Natural killer cell (primary cell): ENCODE measurements at places on chromosomes 3 and 15. TPM values are rescaled to one million over a fixed set of nuclear protein-coding genes. Genes with fewer than 3 reads are reported as not detected.

The SLC12A6 gene
- total RNA-seq, result 82.9 TPM

- no peak for DNase-seq
Observed at GRCh38 chr3:64238971-64239667, 13.9 kb upstream of the PRICKLE2 start.

DNA sequence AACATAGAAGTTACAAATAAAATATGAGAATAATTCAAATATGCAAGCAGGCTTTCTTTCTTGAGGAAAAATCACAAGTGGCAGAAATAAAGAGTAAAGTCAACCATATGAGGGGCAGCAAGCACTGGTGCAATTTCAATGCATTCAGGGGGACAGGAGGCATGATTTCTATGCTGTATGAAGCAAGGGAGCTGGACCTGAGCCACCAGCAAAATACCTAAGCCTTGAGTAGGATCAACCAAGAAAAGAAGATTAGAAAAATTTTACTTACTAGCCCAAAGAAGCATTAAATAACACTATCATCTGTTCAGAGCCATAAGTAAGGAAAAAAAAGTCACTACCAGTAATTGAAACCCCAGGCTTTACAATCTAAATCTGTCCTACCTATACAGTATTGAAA, 6.3 kb downstream of the ADGRG7 start:
- no peak for DNase-seq

DNA sequence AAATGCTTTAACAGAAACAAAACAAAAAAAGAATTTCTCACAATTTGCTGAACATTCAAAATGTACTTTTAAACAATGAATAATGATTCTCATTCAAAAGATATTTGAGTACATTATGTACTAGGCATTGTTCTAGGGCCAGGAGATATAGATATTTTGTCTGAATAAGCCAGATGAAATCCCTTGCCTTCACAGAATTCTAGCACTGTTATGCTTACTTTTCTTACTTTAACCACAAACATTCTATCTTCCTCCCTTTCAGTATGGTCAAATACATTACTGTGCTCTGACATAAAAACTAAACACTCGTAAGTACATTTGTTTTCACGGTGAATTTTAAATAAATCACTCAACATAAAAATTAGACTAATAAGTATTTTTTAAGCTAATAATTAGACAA, 116.7 kb downstream of the ADAM10 start:
- no peak for DNase-seq

The ARPP21 gene
- total RNA-seq, result not detected

- DNase-seq, result no peak
Observed at GRCh38 chr3:187770224-187770623, 25.0 kb upstream of the BCL6 start.

DNA sequence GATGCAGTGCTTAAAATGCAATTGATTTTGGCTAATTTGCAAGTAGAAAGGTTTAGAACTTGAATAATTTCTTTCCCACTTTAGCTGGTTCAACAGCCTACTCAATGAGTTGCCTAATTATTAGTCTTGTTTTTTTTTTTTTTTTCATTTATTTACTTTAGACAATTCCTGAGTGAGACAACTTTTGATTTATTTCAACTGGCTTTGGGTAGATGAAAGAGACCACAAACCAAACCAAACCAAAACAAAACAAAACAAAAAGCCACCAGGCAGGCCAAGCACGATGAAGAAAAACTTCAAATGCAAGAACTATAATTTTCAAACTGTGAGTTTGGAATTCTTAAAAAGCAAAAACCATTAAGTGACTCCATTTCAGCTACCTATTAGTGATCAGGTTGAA, 469.9 kb downstream of the GBE1 start:
- DNase-seq, result no peak

- DNase-seq, result peak; percentile 77
Observed at GRCh38 chr3:14144423-14145075, 19.7 kb downstream of the TMEM43 start.

- DNase-seq, result no peak
Observed at GRCh38 chr15:90787881-90788280, 70.7 kb downstream of the BLM start.

The GLDN gene
- not detected for total RNA-seq

GRCh38 chr3:88189361-88189810, 39.6 kb downstream of the C3orf38 start:
- DNase-seq, result no peak

GRCh38 chr3:149353581-149354184, 20.2 kb upstream of the TM4SF18 start:
- DNase-seq, result no peak

GRCh38 chr15:27123808-27124207, 152.8 kb downstream of the GABRG3 start:
- DNase-seq, result no peak

GRCh38 chr3:187919048-187919447, 173.8 kb upstream of the BCL6 start:
- peak; percentile 80 for DNase-seq

GRCh38 chr3:130900959-130901358, 7.1 kb downstream of the ATP2C1 start:
- DNase-seq, result no peak

The CFAP44 gene
- total RNA-seq, result 8.5 TPM

DNA sequence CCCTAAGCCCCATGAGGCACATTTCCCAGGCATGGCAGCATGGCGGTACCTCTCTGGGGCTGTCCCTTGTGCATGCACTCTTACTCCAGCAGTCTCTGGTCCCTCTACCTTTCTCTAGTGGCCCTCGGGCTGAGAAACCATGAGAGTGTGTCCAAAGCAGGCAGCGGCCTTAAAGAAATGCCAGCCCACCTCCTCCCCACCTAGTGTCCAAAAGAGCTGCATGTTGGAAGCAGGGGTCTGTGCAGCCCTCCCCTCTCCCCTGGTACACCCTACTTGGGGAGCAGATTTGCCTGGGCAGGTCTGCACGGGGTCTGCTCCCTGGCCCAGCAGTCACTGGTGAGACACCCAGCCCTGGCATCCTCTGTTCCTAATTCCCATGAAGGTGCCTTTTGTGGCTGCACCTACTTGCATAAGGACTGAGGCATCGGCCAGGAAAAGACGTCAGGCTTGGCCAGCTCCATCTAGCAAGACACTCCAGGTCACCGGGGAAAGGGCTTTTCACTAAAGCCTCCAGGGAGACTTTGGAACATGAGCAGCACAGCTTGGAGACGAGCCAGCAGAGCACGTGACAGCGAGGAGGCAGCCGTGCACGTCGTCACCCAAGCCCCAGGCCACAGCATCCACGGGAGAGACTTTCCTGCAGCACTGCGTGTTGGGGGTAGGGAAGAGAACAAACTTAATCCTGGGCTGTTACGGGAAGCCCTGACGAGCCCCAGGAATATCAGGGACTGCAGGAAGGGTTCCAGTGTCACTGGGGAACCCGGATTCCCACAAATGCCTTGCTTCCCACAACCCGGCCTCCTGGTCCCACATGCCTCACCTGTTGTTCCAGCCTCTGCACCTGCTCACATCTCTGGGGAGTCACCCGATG, 38.8 kb downstream of the TM2D3 start:
- no peak for DNase-seq

DNA sequence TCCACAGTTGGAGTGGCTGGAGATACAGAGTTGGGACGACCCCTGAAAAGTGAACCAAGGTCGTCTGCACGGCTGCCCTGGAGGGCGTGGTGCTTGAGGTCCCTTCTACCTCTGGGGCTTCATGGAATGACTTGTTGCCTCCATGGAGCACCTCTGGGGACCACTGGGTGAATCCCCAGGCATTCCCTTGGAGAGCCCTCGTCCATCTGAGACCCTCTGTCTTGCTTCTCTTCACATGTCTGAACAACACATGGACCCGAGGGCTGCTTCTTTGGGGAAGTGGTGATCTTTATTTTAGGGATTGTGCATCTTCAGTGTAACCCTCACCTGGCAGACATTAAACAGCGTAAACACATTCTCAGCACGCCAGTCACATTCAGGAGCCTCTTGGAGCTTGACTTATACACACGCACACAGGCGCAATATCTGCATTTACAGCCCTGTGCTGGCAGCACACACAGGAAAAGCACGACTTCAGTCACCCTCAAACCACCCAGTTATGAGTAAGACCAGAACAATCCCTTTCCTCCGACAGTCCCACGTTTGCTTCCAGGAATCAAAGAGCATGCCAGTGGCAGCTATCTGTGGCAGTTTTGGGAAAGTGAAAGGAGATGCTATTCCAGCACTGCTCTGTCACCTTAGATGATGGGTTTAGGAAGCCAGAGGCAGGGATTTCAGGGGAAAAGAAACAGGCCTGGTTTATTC, 12.6 kb downstream of the FAM107A start:
- no peak for DNase-seq

DNA sequence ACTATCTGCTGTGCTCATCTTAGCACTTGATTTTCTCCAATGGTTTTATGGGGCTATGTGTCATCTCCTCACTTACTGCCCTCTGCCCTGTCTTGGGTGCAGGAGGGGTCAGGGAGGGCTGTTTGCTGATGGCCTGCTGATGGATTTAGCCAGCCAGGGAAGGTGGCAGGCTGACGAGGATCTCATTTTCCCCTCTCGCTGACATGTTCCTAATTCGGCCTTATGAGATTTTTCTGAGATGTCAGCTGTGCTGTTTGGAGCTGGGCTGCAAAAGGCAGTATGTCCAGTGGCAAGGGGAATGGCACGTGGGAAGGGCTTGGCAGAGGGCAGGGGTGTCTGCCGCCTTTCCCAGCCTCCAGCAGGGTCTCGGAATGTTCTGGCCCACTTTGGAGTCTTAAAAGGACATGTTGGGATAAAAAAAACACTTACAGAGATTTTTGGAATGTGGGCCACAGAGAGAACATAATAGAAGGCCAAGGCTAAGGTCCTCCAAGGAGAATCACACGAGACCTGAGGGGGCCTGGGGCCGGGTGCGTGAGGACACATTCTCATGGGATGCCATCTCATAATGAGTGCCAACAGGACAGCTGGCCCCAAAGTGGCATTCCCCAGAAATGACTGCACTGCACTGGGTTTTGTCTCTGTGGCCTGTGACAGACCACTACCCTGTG, 303.8 kb downstream of the TLE3 start:
- DNase-seq, result no peak

GRCh38 chr3:38421679-38422336, 31.9 kb upstream of the ACVR2B start:
- DNase-seq, result no peak

The UBXN7 gene
- 97.2 TPM for total RNA-seq

- no peak for DNase-seq
Observed at GRCh38 chr3:162641317-162641716, 1144.7 kb downstream of the OTOL1 start.

DNA sequence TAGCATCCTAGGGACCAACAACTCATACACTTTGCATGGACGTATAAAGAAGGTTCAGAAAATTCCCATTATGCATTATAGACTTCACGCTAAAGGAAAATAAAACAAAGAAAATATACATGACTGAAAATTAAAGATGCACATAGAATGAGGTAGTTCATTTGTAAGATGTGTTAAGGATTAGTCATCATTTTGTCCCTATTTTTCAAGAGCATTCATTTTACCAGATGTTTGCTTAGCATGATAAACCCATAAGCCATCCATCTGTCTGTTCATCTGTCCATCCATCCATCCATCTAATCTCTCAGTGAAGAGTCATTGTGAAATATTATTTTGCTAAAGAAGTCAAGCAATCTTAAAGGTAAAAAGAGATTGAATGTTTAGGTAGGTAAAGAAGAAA, 80.3 kb downstream of the TFG start:
- no peak for DNase-seq

DNA sequence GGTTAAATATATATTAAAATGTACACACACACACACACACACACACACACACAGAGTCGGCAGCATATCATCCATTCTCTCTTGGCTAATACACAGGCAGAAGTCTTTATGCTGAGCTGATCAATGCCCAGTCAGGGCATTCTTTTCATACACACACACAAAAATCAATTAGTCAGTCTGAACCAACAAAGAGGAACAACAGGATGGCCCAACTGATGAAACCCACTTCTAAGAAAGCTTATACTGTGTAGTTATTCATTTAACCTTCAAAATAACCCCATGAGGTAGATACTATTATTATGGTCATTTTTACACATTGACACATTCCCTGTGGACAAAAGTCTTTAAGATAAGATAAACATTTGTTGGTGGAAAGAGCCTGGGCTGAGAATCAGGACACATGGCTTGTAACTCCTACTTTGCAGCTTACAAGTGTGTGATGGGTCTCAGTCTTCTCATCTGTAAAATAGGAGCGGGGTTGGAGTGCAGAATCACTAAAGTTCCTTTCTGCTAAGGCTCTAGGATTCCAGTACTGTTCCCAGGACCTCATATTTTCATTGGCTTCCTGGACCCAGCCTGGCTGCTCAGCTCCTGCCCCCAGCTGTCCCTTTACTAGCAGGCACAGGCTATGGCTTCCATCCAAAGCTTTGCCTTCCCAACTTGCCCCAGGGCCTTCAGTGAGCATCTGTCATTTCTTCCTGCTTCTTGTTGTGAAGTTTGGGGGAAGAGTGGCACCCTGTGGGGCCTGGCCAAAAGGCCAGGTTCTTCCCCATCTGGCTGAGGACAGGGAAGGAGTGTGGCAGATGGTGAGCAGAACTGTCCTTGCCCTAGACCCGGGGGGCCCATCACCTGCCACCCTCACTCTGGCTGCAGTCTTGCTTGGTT, 27.2 kb upstream of the GLCE start:
- no peak for DNase-seq

The MEX3B gene
- total RNA-seq, result 2.4 TPM

GRCh38 chr15:65987100-65987499, 117.8 kb downstream of the RAB11A start:
- no peak for DNase-seq

The RAP2B gene
- 38.1 TPM for total RNA-seq

DNA sequence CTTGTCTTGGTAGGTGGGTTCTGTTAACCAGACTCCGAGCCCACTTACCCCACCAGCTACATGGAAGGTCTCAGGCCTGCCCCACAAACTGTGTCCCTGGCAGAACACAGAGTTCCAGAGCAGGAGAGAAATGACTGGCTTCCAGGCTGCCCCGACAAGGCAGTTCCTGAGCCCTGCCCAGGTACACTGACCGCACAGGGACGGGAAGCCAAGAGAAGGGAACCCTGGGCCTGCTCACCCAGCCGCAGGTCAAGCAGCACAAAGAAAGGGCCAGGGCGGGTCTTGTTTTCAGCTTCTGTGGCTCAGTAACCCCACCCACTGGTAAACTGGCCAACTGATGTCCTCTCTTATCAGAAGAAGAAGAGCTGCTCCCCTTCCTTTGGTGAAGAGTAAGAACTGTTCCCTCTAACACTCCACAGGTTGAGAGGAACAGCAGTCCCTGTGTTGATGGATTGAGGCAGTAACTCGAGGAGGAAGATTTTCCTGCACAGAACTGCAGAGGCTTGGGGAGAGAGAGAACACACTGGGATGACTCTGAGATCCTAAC, 68.4 kb downstream of the CRTC3 start:
- DNase-seq, result peak; percentile 21
